ENCODE measurements at places on chromosomes 11 and 22. TPM values are rescaled to one million over a fixed set of nuclear protein-coding genes. Genes with fewer than 3 reads are reported as not detected.

The ASRGL1 gene
- 43.2 TPM for total RNA-seq

The KRTAP5-7 gene
- not detected for total RNA-seq

The MYO7A gene
- 1.3 TPM for total RNA-seq

The RGL4 gene
- not detected for total RNA-seq

The NXPE4 gene
- not detected for total RNA-seq

The B3GAT1 gene
- total RNA-seq: 0.10 TPM

The TEAD1 gene
- total RNA-seq: 102 TPM

The MISFA gene
- total RNA-seq: 5.0 TPM

The DLG2 gene
- total RNA-seq: 4.2 TPM

The MS4A8 gene
- total RNA-seq: not detected

GRCh38 chr22:35544189-35544588 is 3.6 kb downstream of the RASD2 start:
- no peak for DNase-seq

- no peak for DNase-seq
Measured at GRCh38 chr11:78231962-78232501, 43.3 kb downstream of the USP35 start.

- DNase-seq: peak; percentile 53
Measured at GRCh38 chr22:17501679-17502285, 61.5 kb upstream of the SLC25A18 start.

GRCh38 chr11:124536520-124536919 is 6.9 kb downstream of the OR8B12 start:
- no peak for DNase-seq

GRCh38 chr11:27234043-27234668 is 128.9 kb downstream of the CCDC34 start:
- no peak for DNase-seq

- no peak for DNase-seq
Measured at GRCh38 chr11:11620173-11620920, 1.5 kb downstream of the GALNT18 start.

DNA sequence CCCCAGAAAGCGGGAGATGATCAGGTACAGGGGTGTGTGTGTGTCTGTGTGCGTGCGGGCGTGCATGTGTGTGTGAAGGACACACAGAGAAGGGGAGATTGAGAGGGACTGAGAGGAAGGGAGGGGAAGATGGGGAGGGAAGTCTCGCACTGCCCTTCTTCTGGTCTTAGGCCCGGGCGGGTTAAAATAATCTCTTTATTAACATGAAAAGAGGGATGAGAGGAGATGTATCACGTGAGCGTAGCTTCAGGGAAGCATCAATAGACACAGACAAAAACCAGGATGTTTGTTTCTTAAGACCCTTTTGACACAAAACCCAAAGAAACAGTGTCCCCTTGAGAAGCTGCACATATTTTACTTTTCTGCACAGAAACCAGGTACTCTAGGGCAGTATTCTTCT is 347.3 kb downstream of the BRD1 start:
- no peak for DNase-seq

GRCh38 chr11:68560216-68560615 is 99.7 kb downstream of the PPP6R3 start:
- no peak for DNase-seq

GRCh38 chr11:33646629-33647028 is 54.0 kb downstream of the C11orf91 start:
- no peak for DNase-seq

- no peak for DNase-seq
Measured at GRCh38 chr11:82229341-82229740, 504.3 kb downstream of the FAM181B start.

- DNase-seq: no peak
Measured at GRCh38 chr11:18358646-18359045, 35.7 kb upstream of the LDHA start.

DNA sequence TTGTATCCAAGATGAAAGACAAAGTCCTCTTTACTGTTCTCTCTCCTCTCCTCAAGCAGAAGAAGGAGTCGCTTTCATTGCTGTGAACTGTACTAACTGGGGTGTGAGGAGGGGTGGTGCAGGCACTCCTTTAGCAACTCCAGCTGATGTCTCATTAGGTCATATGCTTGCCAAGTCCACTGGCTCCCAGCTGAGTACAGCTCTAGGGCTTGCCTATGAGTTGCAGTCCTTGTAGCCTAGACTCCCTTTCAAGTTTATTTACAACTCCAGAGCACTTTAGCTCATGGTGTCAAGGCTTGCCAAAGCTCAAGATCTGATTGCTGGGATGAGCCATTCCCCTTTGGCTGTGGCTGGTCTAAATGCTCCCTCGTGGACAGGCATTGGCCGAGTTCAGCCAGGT is 55.1 kb upstream of the PDGFD start:
- no peak for DNase-seq

DNA sequence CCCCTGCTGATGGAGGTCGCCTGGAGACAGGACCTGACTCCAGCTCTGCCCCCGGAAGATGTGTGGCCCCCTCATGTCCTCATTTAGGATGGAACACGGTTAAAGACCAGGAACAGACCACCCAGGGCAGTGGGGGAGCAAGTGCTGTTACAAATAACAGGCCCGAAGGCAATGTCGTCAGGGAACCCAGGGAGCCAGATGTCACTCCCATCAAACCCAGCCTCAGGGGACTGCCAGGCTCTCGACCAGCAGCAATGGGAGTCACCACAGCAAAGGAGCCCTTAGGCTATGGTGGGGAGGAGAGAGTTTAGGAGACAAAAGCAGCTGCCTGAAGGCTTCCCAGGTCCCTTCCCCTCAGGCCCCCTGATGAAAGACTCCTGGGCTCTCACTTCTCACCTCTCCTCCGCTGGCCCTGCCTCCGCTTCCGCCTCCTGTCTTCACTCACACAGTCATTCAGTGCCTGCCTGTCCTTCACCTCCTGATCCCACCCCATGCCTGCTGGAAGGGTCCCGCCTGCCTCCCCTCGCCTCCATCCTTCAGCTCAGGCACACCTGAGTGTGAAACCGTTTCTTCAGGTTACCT is 4.4 kb downstream of the RPS19BP1 start:
- DNase-seq: no peak

- DNase-seq: no peak
Measured at GRCh38 chr11:85918910-85919794, 64.0 kb downstream of the CCDC83 start.

GRCh38 chr11:114136686-114137640 is 77.5 kb downstream of the ZBTB16 start:
- DNase-seq: no peak

GRCh38 chr11:10931761-10932670 is 74.2 kb upstream of the ZBED5 start:
- no peak for DNase-seq

All from Panc1 (cell line).